ENCODE measurements at places on chromosomes 3 and 15.

GRCh38 chr3:36893137-36893557, 51.7 kb downstream of the TRANK1 start:
- peak; percentile 36 for DNase-seq

DNA sequence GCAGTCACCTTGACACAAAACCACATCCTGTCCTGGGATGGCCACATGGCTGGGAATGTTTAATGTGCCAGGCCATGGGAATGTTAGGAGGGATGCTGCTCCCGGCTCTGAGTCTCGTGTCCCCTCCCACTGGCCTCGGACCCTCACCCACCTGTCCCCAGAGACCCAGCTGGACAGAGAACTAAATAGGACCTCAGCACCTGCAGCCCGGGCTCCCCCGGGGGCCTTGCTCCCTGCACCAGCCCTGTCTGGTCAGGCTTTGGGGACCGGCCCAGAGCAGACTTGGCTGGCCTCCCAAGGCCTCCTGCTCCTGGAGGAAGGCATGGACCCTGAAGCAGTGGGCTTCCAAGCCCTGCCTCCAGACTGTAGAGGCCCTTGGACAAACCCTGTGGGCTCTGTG, 100.0 kb upstream of the IQSEC1 start:
- DNase-seq = no peak

GRCh38 chr3:197038679-197039462, 9.3 kb upstream of the MELTF start:
- no peak for DNase-seq

DNA sequence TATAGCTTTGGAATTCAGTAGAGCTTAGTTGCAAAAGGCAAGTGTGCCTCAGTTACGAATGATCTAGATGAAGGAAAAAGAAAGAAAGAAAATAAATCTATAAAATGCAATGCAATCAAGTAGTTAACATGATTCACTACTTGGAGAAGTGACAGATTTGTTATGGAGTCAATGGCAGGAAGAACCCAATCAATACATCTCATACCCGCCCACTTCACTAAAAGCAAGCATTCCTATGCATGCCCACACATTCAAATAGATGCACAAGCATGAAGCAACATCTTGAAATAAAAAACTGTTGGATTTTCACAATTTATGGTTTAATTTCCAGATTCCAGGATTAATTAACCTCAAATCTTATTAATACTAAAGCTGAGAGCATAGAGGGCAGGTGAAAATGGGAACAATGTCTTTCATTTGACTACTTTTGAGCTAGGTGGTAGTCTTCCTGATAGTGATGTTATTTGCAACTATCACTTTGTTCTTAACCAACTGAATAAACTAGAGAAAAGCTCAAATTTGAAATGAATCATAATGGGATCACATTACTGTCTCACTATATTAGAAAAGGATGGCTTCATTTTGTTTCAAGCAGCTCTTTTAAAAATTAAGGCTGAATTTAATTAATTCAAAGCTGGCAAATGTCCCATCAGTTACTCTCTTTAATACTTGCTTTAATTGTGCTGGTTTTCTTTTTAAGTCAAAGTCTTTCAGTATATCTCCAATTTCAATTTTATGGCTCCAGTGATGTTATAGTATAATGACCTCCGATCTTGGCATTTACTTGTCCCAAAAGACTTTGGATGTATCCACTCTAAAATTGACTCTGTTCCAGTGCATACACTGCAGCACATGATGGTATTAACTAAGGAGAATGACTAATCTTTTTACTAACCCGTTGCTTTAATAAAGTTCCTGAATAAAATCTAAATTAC, 46.7 kb upstream of the CCDC50 start:
- no peak for DNase-seq

- no peak for DNase-seq
Measured at GRCh38 chr3:75395580-75396315, 268.4 kb upstream of the FRG2C start.

- DNase-seq = peak; percentile 95
Measured at GRCh38 chr15:82132742-82133141, 86.9 kb upstream of the MEX3B start.

DNA sequence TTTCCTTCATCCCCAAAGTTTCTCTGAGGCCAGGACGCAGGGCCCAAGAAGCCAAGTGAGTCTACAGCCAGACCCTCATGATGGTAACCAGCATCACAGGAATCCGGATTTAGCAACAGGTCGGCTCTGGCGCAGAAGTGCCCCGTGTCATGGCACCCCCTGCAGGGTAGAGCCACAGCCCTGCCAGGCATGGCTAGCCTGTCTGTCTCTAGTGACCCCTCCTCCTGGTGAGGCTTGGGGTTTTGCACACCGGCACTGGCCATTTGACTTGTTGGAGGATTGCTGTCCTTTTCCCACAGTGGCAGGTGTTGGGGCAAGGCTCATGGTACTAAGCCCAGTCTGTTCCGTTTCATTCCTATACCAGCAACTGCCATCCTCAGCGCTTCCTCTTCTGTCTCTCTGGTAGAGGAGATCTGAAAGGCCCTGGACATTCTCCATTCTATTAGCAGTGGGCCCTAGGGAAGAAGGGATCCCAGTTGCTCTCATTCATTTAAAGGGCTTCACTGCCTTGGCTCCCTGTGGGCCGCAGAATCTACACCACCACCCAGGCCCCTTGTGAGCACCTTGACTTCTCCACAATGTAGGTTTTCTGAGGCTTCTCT, 9.4 kb upstream of the CHAC1 start:
- DNase-seq = no peak

GRCh38 chr3:61890586-61890985, 329.2 kb downstream of the PTPRG start:
- DNase-seq = no peak

GRCh38 chr15:66850996-66851310, 148.9 kb downstream of the SMAD6 start:
- DNase-seq = no peak

- no peak for DNase-seq
Measured at GRCh38 chr3:36647423-36647853, 116.9 kb downstream of the DCLK3 start.

DNA sequence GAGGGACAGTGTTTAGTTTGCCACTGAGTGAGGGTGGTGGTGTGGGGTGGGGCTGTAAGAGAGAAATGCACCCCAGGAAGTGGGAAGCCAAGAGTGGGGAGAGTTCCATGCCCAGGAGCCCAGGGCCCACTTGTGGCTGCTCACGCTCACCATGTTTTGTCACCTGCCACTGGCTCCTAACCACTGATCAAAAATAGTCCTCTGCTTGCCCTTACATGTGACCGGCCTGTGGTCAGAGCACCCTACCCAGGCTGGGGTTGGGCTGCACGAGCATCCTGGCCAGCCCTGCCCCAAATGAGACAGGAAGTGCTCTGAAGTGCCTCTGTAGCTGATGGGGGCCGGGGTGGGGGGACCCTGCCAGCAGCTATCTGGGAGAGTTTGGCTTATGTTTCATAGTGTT, 216.3 kb downstream of the RPLP1 start:
- DNase-seq = no peak

GRCh38 chr3:159828542-159828943, 160.1 kb upstream of the IL12A start:
- DNase-seq = peak; percentile 78

- DNase-seq = no peak
Measured at GRCh38 chr15:38507570-38507969, 53.6 kb downstream of the FAM98B start.

DNA sequence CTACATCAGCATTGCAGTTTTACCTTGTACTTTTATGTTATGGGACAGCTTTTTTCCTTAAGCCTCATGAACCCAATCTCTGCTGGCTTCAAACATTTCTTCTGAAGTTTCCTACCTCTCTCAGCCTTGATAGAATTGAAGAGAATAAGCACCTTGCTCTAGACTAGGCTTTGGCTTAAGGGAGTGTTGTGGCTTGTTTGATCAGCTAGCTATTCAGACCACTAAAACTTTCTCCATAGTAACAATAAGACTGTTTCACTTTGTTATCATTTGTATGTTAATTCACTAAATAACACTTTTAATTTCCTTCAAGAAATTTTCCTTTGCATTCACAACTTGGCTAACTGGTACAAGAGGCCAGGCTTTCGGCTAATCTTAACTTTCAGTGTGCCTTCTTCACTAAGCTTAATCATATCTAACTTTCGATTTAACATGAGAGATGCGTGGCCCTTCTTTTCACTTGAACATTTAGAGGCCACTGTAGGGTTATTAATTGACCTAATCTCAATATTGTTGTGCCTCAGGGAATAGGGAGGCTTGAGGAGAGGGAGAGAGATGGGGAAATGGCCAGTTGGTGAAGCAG, 8.1 kb upstream of the TIGIT start:
- DNase-seq = no peak

DNA sequence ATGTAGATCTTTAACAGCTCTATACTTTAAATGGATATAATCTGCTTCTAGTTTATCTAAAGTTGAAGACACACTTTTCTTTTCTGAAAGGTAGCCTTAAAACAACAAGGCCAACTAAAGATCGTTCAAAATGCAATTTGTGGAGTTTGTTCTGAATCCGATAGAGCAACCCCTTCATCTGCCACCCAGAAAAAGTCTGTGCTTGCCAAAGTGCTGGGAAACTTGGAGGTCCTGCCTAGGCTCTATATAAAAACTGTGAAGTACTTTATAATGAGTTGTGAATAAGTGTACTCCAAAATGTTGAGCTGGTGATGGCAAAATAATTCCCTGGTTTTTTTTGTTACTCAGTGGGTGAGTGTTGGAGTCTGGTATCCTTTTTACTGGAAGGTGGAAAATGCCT, 12.5 kb downstream of the GLDN start:
- no peak for DNase-seq

- DNase-seq = peak; percentile 14
Measured at GRCh38 chr3:197103766-197104165, 74.1 kb upstream of the MELTF start.

DNA sequence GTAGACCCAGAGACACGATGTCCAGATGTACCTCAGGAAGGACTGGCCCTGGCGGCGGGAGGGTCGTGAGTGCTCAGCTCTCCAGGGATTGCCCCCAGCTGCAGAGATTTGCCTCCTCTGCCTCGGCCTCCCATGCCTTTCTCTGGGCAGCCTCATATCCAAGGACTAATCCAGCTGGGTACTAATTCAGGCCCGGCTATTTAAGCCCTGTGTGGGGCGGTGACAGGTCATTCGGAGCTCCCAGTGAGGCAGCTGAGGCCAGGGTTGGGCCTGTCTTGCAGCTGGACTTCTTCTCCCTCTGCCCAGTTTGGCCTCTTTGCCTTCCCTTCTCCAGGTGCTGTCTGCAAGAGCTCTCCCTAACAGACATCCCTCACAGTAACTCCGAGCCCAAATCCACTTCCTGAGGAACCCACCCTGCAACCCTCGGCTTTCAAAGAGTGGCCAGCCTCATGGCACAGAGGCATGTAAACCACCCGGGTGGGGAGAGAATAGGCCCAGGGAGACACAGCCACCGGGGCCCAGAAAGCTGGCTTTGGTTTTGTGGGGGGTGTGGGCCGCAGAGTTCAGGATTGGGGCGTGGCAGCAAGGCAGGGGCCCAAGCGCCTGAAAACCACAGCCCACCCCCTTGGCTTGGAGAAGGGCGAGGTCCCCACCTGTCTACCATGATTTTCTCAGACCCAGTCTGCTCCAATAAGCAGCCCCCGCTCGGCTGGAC, 85.8 kb downstream of the PPCDC start:
- no peak for DNase-seq

DNA sequence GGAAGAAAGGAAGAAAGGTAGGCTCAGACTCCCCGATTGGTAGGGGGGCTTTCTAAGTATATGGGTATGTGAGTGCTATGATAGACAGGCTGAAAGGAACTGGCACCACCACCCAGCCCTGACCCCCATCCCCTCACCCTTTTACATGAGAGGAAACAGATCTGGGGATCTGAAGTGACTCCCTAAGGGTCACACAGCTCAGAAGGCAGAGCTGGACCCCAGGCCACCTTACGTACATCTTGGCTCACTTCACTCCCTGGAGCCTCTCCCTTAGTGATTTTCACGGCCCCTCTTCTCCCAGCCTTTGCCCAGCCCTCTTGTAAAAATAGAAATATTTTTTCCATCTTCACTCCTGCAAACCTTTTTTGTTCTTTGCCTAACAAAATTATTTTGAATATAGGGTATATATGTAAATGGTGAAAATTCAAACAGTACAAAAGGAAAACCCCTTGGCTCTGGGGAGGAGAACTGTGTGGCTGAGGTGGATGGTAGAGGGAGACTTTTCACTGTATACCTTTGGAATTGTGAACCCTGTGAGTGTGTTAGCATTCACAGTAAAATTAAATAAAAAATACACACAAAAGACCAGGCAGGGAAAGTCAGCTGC, 34.8 kb upstream of the POLG start:
- no peak for DNase-seq

DNA sequence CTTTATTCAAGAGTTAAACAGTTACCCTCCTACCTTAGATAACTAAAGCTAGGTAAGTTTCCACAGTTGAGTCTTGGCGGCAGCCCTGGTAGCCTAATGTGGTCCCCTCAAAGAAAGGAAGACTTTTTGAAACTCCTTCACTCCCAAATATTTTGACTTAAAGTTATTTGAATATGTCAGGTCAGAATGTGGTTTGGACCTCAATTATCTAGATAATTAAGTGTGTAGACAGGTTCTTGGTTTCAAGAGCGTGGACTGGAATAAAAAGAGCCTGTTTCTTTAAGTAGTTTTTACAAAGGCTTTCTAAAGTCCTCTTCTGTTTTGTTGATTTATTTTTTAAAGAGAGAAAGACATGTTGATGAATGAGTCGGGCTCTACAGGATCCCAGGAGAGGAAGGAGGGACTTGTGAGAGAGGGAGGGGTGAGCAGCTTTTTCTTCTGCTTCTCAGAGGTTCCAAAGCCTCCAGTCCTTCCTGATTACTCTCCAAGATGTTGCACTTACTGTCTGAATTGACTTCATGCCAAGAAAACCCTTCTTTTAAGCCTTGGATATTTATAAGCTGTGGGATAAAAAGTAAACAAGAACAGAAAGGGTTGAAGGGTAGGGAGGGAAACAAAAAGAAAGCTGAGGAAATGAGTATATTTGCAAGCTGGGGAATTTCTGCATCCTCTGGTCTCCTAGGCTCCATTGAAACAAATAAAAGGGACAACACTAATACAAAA, 457.4 kb downstream of the IGSF11 start:
- no peak for DNase-seq

DNA sequence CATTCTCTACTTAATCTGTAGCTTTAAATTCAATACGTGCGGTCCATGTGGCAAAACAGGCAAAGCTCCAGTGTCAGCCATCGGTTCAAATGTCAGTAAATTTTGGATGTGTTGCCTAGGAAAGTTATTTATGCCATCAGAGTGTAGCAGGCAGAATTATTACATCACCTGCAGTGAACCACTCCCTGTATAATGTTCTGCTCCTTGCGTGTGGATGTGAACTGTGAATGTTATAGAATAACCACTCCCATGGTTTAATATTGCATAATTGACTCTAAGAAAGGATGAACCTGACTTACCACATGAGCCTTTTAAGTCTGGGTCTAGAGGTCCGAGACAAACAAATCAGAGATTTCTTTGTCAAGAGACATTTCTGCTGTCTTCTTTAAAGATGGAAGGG, 145.5 kb downstream of the GOLIM4 start:
- no peak for DNase-seq

Data from HCEC 1CT (cell line).